Muscle of back (tissue), 13 donors: ENCODE measurements at places on chromosomes 7 and 10. TPM values are rescaled to one million over a fixed set of nuclear protein-coding genes. Genes with fewer than 3 reads are reported as not detected.

The TECTB gene
- not detected for polyA plus RNA-seq

The GCK gene
- polyA plus RNA-seq, result 4.4 TPM

The PRF1 gene
- 1.6 TPM for polyA plus RNA-seq

The NPFFR1 gene
- polyA plus RNA-seq, result 0.06 TPM

The EVX1 gene
- not detected for polyA plus RNA-seq

The TMEM236 gene
- polyA plus RNA-seq, result 0.65 TPM

The SEMA3E gene
- polyA plus RNA-seq, result 2.3 TPM

DNA sequence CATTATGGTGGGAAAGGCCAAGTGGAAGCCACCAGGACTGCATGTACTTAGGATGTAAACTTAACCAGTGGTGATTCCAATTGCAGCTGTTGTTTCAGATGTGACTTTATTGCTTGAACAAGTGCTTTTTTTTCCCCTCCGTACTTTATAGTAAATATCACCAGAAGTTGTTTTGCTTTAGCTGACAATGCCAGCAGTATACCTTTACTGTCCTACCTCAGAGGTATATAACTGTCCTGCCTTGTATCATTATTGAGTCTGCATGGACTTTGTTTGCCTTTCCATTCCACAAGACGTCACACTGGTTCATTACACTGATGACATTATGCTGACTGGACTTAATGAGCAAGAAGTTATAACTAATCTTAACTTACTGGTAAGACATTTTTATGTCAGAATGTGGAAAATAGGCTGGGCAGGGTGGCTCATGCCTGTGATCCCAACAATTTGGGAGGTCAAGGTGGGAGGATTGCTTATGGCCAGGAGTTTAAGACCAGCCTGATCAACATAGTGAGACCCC is 77.1 kb upstream of the RAB18 start:
- no peak for DNase-seq

DNA sequence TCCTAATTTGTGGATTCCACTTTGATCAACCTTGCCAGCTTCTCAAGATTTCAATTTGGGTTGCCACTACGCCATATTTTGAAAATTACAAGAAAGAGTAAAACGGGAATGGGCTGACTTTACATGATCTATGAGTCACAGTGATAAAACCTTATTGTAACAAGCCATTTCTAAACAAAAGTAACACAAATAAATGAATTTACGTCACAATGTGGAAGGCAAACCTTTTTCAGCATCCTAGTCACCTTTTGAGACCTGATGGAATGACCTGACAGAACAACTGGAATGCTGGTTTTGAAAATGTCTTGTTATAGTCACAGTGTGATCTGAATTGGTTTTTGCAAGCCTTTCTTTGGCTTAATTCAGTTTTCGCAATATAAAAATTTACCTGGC is 85.9 kb downstream of the CDK6 start:
- no peak for DNase-seq

DNA sequence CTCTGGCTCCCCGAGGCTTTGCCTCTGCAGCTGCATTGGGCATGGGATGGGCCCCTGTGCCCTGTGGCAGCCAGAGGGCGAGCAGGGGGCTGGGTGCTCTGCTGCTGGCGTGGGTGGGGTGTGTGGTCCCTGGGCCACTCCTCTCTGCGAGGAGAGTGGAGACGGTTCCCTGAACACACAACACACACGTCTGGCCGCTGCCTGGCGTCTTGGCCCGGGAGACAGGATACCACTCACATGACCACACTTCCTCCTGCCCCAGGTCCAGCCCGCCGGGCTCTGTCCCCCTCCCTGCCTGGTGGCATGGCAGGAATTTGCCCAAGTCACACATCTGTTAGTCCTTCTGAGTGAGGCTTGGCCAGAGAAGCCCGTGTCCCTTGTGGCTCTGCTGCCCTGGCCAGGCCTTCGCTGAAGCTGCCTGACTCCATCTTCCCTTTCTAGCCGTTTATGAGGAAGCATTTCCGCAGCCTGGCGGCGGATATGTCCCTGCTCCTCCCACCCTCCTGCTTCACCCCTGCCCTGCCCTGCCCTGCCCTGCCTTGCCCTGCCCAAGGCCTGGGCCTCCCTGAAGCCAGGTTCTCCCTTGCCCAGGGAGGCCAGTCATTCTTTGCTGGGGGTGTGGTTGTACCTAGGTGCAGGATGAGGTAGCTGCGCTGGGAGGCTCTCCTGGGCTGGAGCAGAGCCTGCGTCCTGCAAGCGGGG is 3.0 kb downstream of the BRI3 start:
- no peak for DNase-seq

- DNase-seq, result peak; percentile 6
Observed at GRCh38 chr7:157851501-157852067, 514.8 kb downstream of the DNAJB6 start.

DNA sequence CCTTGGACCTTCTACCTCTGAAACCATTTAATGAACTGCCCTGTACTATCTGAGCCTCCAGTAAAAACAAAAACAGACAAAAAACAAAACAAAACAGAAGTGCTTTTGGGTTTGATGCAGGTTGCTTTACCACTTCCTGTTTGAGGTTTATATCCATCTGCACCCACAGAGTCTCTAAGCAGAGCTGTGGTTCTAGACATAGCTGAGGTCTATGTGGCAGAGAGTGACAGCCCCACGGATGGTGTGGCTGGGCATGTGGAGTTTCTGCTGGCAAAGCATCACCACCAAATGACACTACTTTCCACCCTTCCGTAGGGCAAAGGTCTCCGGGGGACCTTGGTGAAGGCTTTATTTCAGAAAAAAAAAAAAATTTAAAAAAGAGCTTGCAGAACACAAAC is 754.2 kb downstream of the GRID1 start:
- DNase-seq, result no peak

DNA sequence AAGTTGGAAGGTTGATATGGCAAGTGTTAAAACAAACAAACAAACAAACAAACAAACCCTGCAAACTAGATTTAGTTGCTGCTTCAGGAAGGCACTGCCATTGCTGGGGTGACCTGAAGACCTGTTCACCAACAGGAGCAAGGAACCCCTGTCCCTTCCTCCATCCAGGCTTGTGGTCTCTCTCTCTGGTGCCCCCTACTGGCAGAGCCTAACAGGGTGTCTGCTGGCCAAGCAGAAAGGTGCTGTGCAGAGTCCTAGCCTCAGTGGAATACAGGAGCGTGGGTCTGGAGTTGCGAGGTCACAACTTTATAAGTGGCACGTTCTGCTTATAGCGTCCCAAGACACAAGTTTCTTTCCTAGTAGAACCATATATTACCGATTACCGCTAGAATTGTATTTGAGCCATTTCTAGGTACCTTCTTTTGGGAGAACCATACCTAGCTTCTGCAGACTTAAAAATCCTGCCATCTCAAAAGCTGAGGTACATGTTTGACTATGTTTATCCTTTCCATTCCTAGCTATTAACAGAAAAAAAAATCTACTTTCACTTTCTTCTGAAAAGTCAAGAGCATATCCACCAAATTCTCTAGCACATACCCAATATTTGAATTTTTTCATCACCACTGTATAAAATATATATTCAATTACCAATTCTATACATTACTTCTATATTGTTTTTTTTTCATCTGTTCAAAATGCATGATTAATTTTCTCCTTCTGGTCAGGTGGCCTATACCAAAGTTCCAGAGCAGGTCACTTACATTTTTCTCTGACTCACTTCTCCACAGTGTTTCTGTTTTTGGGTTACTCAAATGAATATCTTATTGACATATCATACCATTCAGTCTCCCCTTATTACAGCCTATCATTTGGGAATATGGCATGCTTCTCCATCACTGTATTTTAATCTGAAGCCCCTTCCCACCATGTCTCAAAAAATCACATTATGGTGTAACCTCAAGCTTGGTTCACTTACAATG is 29.1 kb upstream of the CALD1 start:
- no peak for DNase-seq

GRCh38 chr10:94052281-94052680 is 58.5 kb downstream of the PLCE1 start:
- peak; percentile 62 for DNase-seq

DNA sequence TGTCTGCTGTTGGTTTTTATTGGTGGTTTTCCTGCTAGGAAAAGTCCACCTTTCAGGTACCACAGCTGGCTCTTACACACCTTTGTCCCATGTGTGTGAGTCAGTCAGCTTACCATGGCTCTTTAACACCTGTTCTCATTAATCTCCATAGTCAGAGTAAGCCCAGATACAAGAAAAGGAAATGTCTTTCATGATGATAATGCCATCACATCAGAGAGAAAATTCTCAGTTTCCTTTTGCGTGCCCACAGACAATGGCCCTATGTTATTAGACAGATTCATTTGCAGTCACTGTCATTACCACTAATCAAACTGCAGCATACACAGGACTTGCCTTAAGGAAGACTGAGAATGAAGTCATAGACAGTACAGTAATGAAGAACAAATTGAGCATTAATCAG is 1583.6 kb upstream of the LRRTM3 start:
- no peak for DNase-seq

GRCh38 chr10:120612756-120613155 is 155.7 kb downstream of the PLPP4 start:
- DNase-seq, result no peak

DNA sequence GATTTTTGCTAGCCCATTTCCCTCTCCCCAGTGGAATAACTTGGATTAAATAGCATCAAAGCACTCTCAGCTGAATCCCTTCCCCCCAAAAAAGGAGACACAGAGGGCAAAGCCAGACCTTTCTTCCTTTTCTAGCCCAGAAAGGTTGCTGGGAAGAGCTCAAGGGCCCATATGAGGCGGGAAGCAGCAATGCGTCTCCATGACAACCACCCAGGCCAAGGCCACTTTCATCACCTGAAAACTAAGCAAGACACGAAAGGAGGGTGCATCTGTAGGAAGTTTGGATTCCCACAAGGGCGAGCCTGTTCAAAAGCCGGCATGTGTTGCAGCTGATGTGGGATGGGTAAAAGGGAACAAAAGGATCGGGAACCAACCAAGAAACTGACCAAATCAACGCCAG is 229.1 kb downstream of the PLXNA4 start:
- no peak for DNase-seq

DNA sequence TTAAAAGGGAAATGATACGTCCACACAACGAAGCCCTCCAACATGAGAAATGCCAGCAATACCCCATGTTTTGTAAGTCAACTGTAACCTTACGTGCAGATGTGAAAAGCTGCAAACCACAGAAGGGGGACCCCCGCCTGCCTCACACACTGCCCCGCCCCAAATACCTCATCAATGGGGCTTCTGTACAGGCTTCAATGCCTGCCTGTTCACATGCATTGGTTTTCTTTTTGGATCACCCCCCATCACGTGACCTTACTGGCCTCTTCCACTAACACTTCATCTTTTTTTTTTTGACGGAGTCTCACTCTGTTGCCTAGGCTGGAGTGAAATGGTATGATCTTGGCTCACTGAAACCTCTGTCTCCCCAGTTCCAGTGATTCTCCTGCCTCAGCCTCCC is 224.0 kb downstream of the TNS3 start:
- DNase-seq, result no peak

DNA sequence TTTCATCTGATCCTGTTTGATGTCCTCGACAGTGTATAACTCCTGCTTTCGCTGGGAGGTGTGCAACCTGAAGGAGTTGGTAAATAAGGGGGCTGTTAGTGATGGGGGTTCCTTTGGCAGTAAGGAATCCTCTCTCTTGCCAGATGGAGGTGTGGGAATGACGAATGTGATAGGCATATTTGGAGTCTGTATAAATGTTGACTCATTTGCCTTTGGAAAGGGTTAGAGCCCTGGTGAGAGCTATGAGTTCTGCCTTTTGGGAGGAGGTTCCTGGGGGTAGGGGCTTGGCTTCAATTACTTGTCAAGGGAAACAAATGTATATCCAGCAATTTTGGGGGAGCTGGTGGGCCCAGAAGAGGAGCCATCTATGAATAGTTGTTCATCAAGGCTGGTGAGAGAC is 11.4 kb upstream of the CHST3 start:
- DNase-seq, result no peak

DNA sequence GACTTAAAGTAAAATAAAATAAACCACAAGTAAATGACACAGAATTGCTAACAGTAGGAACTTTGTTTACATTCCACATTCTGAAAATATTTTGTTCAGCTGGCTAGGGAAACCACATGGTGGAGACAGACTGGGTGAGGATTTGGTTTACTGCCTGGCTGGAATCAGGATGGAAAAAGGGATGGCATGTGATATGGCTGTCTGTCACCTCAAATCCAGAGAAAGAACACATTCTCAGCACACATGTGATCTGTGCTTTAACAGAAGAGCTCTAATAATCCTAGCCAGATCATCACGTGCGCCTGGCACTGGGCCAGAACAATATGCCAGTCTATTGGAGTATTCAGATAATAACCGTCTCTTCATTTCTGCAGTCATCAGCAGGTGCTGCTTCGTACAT is 90.9 kb upstream of the PIP4K2A start:
- no peak for DNase-seq

DNA sequence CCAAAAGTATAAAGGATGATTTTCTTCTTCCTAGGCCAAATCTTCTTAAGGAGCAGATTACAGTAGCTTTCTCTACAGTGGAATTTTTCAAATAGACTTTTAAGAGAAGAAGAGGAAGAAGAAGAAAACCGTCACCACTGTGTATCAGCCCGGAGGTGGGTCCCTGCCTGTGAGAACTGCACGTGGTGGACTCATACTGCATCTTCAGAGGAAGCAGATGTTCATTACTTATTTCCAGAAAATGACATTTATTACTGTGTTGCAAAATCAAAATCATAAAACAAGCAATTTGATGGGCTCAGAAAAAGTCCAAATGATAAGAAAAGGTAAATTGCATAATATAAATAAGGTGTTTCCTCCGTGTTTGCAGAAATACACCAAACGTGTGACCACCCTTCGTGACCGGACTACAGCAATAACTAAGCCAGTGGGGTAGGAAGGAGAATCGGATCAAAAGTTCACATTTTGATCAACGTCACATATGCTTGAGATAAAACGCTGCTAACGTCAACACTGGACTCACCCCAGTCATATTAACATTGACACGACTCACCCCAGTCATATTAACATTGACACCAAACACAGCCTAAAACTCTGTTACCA is 179.2 kb downstream of the PTPRN2 start:
- DNase-seq, result no peak

DNA sequence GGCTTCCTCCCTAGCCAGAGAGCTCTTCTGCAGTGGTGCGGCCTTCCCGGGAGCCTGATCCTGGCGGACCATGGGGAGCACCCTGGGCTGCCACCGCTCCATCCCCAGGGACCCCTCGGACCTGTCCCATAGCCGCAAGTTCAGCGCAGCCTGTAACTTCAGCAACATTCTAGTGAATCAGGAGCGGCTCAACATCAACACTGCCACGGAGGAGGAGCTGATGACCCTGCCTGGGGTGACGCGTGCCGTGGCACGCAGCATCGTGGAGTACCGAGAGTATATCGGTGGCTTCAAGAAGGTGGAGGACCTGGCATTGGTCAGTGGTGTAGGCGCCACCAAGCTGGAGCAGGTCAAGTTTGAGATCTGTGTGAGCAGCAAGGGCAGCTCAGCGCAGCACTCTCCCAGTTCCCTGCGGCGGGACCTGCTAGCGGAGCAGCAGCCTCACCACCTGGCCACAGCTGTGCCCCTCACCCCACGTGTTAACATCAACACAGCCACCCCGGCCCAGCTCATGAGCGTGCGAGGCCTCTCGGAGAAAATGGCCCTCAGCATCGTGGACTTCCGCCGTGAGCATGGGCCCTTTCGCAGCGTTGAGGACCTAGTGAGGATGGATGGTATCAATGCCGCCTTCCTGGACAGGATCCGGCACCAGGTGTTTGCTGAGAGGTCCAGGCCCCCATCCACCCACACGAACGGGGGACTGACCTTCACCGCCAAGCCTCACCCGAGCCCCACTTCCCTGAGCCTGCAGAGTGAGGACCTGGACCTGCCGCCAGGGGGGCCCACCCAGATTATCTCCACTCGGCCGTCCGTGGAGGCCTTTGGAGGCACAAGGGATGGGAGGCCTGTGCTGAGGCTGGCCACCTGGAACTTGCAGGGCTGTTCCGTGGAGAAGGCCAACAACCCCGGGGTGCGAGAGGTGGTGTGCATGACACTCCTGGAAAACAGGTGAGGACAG is 1.5 kb downstream of the EEPD1 start:
- no peak for DNase-seq
